Suppressor macrophage (primary cell): ENCODE measurements at places on chromosomes 12 and 14.
A peak's percentile ranks its signal among the peaks of the same experiment; 100 is the strongest.

GRCh38 chr12:49264873-49265792 lies at the start of gene TUBA1C:
Gene TUBA1C, plus strand, starts transcription at chr12:49265082. Its CDS starts 100 bp downstream, at chr12:49265182.
- DNase-seq = peak; percentile 97

- DNase-seq = no peak
These were observed 410.1 kb downstream of the TMEM117 start for GRCh38 chr12:44245932-44246331.

GRCh38 chr12:9951026-9951675 lies 19.0 kb upstream of the CLEC2A start:
- DNase-seq = peak; percentile 57

- DNase-seq = no peak
These were observed 957.1 kb downstream of the DIO2 start for GRCh38 chr14:79254069-79254775.

GRCh38 chr12:12240662-12241340 lies 26.0 kb downstream of the LRP6 start:
- no peak for DNase-seq
